ENCODE measurements at places on chromosomes 11 and 22.

DNA sequence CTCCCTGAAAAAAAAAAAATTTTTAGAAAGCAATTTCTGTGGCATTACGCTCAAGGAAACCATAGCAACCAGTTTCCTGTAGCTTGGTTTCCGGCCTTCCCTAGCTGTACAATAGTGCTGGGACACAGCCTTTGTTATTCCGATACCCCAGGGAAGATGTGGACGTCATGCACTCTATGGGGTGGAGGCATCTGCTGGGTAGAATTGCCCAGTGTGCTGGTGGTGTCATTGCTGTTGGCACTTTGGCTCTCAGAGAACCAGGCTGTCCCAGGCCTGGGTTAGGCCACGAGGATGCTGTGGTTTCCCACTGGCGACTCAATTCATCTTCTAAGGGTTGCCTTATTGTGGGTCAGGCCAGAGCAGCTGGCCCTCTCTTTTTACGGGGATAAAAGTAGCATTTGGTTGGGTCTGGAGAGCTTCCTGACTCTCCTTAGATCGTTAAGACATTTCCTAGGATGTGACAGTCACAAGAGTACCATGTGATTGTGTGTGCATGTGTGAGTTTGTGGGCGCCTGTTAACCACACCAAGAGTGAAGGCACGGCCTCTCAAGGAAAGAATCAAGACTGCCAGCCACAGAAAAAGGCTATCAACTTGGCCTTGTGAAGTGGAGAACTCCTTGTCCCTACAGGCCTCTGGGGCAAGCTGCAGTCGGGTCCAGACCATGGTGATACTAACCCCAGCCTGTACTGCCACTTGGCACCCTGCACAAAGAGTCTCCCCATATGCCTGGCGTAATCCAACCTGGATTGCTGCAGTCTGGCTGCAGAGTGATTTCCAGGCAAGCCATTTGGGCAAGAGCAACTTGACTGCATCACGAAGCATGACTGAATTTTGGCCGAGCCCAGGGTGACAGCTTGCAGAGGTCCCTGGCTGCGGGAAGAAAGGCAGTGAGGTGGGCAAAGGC lies 35.9 kb upstream of the NAV2 start:
- no peak for DNase-seq

- no peak for DNase-seq
These were observed 3.6 kb upstream of the SLC5A4 start for GRCh38 chr22:32258791-32259190.

DNA sequence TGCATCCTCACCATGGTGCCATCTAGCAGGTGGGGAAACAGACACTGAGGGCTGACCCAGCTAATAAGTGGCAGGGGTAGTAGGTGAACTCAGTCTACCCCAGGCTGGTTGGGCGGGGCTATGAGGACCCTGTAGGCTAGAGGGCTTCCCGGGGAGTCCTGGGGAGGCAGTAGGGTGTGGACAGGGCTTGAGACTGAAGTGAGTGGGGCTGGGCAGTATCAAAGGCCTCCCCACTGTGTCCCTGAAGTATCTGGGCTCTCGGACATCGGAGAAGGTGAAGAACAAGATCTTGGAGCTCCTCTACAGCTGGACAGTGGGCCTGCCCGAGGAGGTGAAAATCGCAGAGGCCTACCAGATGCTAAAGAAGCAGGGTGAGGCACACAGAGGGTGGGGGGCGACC lies 11.4 kb downstream of the GGA1 start:
- DNase-seq, result no peak

DNA sequence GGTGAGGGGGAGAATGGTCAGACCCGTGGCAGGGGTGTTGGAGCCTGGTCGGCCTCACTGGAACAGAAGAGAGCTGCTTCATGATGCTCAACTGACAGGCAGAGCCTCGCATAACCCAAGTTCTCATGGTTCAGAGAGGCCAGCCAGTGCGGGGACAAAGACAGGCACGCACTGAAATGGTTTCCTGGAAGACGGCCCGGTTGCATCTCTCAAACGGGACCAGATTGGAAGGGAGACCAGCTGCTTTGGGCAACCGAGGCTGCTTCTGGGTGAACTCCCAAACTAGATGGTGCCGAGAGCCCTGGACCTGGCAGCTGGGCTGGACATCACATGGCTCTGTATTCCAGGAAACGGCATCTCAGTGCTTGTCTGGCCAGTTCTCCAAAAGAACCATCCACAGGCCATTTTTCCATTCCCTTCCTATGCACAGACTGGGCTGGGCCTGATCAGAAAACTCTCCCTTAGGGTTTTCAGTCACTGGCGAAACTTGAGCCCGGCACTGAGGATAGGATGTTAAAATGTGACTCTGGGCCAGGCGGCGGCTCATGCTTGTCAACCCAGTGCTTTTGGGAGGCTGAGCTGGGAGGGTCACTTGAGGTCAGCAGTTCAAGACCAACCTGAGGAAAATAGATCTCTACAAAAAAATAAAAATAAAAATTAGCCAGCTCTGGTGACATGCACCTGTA lies 80.1 kb upstream of the PRODH start:
- DNase-seq, result no peak

- DNase-seq, result no peak
These were observed 57.8 kb upstream of the APOA1 start for GRCh38 chr11:116895048-116895757.

DNA sequence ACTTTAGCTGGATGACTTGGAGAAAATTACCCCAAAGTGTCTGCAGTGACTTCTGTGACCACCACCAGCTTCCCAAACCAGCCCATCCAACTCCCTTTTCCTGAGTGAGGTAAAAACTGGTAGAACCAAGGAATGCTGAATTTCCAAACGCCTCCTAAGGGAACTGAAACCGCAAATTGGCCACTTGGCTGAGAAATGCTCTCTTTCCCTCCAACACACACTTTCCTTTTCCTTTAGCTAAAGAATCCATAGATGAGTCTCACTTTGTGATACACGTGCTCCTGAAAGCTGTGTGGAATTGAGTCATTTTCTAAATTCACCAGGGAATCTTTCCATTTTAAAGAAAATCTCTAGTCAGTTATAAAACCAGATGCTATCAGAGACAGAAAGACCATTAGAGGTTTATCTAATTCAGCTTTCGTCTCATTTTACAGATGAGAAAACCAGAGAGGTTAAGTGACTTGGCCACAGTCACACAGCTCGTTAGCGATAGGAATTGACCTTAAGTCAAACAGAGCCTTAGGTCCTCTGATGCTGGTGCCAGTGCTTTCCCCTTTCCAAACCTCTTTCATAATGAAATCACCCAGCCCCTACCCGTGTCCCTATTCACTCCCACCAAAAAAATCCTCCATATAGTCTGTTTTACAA lies 137.2 kb downstream of the COMMD9 start:
- no peak for DNase-seq

GRCh38 chr11:21475276-21475675 lies 717.6 kb upstream of the ANO5 start:
- DNase-seq, result no peak

DNA sequence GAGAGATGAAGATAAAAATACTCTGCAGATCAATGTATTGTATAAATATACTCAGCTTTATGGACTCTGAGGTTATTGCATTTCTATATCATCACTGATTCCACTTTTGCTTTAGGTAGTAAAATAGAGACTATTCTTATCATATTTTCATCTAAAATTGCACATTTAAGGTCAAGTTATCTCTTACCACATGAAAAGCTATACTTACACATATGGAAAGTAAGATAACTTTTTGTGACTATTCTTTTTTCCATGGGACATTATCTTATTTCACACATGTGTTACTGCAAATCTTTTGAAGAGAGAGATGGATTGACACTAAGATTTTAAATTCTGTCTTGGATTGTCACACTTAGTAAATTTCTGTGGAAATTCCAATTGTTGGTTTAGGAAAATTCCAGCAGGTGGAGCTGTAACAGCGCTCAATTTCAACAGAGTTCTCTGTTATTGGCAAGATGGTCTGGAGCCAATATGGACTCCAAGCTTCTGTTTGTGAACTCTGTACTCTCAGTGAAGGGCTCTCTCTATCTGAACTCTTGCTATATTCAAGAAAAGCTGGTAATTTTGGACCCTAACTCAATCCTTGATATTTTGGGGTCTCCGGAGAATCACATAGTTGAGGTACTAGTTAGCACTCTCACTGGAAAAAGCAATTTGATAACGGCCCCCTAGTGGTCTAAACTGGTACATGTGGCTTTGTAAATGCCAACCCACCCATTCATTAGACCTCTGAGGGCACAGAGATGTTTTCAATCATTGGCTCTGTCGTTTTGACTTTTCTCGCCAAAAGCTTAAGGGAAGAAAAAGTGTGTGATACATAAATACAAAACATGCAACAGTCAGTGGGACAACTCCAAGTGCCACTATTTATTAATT lies 429.7 kb downstream of the ETS1 start:
- DNase-seq, result peak; percentile 48

GRCh38 chr11:2151500-2152257 lies 9.3 kb downstream of the INS start:
- peak; percentile 73 for DNase-seq

- DNase-seq, result peak; percentile 26
These were observed 621 bp downstream of the KCNC1 start for GRCh38 chr11:17734986-17735817.

DNA sequence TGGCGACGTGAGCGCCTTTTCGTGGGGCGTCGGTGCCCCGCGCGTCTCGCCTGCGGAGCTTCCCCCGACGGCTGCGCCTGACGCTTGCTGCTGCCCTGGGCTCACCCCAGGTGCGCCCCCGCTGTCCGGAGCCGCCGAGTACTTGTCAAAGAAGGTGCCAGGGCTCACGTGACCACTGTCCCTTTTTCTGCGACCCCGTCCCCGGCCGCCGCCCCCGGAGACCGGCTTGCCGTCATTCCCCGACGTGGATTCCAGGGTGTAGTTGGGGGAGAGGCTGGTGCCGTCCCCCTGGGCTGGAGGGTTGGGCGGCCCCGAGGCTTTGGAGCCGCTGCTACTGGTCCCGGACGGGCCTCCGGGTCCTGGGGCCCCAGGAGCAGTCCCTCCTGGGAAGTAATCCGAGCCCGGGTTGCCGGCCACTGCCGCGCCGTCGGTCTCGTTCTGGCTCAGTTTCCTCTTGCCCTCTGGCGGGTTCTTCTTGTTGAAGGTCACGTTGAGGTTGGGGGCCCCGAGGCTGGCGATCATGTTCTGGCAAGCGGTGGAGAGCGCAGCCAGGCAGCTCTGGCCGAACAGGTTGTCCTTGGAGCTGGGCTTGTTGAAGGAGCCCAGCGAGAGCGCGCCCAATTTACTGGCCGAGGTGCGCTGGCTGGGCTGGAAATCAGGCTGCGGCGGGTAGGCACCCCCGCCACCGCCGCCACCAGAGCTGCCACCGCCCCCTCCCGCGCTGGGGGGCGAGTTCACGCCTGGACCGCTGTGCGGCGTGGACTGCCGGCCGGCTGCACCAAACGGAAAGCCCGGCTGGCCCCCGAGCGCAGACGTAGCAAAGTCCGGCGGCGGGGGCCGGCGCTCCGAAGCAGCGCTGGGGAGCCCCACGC lies 3.8 kb downstream of the MN1 start:
- no peak for DNase-seq

- no peak for DNase-seq
These were observed 57.0 kb downstream of the CTTN start for GRCh38 chr11:70455354-70455753.

DNA sequence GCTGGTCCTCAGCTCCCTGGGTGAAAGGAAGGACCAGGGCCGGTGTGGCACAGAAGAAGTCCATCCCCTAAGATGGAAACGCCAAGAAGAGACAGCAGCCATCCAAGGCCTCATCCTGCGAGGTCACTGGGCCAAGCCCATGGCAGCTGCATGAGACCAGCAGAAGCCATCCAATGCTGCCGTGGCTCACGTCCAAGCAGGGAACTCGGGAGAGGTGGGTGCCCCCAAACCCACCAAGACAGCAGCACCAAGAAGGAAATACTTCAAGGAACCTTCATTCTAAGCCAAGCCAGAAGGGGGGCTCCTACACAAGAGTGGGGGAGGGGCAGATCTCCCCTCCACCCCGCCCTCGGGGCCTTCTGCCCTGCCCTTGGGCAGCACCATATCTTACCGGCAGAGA lies 49.6 kb downstream of the IGSF9B start:
- DNase-seq, result no peak

DNA sequence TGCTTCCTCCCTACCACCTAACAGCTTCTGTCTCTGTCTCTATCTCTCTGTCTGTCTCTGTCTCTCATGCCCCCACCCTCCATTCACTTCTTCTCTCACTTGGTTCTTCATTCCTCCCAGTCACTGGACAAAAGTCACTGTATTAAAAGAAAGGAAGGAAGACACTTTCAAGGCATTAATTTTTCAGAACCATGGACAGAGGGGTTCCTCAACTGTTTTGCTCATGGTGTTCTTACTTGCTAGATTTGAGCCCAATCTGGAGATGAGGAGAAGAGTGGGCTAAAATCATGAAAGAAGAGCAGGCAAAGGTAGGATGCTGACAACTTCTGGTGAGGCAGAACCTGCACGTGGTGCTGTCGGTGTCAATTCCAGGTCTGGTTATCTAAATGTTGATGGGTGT lies 116.7 kb upstream of the LARGE1 start:
- DNase-seq, result no peak

GRCh38 chr11:115674176-115674936 lies 170.1 kb upstream of the CADM1 start:
- no peak for DNase-seq

Data from A172 (cell line).